Astrocyte (in vitro differentiated cells and primary cell): ENCODE measurements at places on chromosomes 3 and 15. TPM values are rescaled to one million over a fixed set of nuclear protein-coding genes. Genes with fewer than 3 reads are reported as not detected.

- DNase-seq = no peak
- no peak overlapping the region for H3K27ac ChIP-seq
- H3K27me3 ChIP-seq = peaks cover 6% of the 10 kb centered on the region
- H3K4me3 ChIP-seq = no peak overlapping the region
These were observed 23.3 kb upstream of the ERC2 start for GRCh38 chr3:56491566-56491965.

- DNase-seq = no peak
- no peaks in the 10 kb centered on the region for H3K27me3 ChIP-seq
- H3K4me1 ChIP-seq = no peaks in the 10 kb centered on the region
- no peak overlapping the region for H3K4me3 ChIP-seq
- no peak overlapping the region for H3K27ac ChIP-seq
These were observed 16.5 kb downstream of the ZXDC start for GRCh38 chr3:126459111-126459762.

- H3K36me3 ChIP-seq = no peaks in the 10 kb centered on the region
- no peak overlapping the region for H3K4me3 ChIP-seq
- no peak overlapping the region for H3K27ac ChIP-seq
- DNase-seq = no peak
These were observed 108.3 kb upstream of the FRMD4B start for GRCh38 chr3:69494185-69494584.

- H3K4me1 ChIP-seq = no peaks in the 10 kb centered on the region
- H3K27me3 ChIP-seq = no peaks in the 10 kb centered on the region
These were observed 33.2 kb upstream of the IQSEC1 start for GRCh38 chr3:13106308-13107001.

DNA sequence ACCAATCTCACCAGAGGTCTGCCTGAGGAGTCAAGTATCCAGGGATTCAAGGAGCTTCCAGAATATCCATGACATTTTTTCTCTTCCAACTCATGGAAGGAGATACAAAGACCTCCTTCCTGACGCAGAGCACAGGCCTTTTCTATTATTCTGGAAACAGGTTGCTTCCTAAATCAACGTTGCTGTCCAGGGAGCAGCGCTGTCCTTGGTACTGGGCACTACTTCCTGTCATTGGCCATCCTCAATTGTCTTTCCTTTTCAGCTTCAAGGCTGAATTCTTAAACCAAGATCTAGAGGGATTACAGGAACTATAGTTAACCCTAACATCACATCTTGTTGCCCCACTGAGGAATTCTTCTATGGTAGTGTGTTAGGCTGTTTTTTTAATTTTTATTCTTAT lies 50.4 kb upstream of the TBC1D21 start:
- no peak overlapping the region for H3K27ac ChIP-seq
- no peaks in the 10 kb centered on the region for H3K36me3 ChIP-seq
- no peaks in the 10 kb centered on the region for H3K4me1 ChIP-seq
- no peak overlapping the region for H3K4me3 ChIP-seq
- H3K27me3 ChIP-seq = peaks cover 11% of the 10 kb centered on the region
- peak; percentile 17 for DNase-seq

- no peak for DNase-seq
- no peak overlapping the region for H3K4me3 ChIP-seq
- H3K27ac ChIP-seq = no peak overlapping the region
- H3K4me1 ChIP-seq = no peaks in the 10 kb centered on the region
- H3K36me3 ChIP-seq = no peaks in the 10 kb centered on the region
- no peaks in the 10 kb centered on the region for H3K27me3 ChIP-seq
These were observed 35.0 kb upstream of the MGLL start for GRCh38 chr3:127857333-127857732.

DNA sequence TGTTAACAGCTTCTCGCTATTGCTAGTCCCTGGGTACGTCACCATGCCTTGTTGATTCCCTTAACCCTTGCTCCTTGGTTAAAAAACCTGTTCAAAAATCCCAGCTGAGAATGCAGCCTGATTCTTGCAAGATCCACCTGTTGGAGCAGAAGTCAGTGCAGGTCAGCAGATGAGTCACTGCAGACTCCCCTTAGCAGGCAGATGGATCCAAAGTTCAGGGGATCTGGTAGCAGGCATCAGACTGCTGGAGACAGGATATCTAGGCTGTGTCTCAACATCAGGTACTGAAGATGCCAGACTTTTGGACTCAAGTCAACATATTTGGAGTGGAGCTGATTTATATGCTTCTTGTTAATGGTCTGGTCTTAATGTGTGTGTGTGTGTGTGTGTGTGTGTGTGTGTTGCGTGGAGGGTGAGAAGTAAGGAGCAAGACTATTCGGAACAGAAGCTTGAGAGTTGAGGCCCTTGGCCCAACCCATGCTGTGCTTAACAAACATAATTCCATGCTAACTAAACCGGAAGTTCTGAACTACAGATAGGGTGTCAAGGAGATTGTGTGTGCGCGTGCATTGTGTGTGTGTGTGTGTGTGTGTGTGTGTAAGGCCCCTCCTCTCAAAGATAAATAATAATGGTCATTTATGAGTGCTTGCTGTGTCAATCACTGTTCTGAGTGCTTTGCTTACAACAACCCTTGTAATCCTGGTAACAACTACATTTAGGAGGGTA lies 1.0 kb upstream of the C3orf52 start:
- H3K36me3 ChIP-seq = no peaks in the 10 kb centered on the region
- H3K4me1 ChIP-seq = peaks cover 14% of the 10 kb centered on the region
- H3K27me3 ChIP-seq = no peaks in the 10 kb centered on the region
- no peak overlapping the region for H3K4me3 ChIP-seq
- no peak overlapping the region for H3K27ac ChIP-seq

DNA sequence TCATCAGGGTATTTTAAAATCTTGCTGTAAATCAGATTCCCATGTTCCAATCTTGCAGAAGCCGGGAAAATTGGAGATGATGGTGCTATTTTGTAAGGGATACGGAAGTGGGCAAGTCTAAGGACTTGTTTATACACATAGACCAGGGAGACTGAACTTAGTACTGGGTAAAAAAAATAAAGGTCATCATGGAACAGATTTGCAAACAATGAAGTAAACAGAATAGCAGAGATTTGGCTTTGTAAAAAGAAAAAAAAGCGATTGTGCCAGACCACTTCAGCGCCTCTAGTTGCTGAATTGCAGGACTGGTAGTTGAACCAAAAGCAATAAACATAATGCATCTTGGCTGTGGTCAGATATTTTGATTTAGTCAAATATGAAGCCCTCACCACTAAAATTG lies 229.1 kb downstream of the TP63 start:
- DNase-seq = no peak
- no peak overlapping the region for H3K4me3 ChIP-seq
- H3K27me3 ChIP-seq = no peaks in the 10 kb centered on the region
- no peak overlapping the region for H3K27ac ChIP-seq

DNA sequence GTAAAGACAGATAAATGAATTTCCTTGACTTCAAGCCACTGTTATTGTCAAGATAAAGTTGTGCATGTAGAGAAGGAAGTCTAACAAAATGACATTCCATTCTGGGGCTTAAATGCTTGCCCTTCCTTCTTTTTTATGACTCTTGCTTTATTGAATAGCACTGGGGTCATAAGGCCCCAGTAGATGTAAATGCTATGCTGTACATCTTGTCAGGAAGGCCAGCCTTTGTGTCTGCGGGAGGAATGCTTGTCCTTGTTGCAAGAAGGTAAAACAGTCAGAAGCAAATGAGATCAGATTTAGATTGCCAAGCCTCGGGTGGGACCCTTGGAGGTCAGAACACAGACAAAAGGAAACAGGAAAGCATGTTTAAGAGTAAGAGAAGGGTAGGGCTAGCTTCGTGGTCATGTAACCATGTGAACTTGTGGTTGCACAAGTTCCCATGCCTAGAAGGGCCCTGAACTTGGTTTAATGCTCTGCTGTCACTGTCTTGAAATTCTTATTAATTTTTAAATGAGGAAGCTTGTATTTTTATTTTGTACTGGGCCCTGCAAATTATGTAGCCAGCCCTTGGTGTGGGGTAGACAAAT lies 81.5 kb downstream of the PPM1L start:
- no peaks in the 10 kb centered on the region for H3K36me3 ChIP-seq
- H3K27ac ChIP-seq = no peak overlapping the region
- DNase-seq = no peak
- no peaks in the 10 kb centered on the region for H3K27me3 ChIP-seq

DNA sequence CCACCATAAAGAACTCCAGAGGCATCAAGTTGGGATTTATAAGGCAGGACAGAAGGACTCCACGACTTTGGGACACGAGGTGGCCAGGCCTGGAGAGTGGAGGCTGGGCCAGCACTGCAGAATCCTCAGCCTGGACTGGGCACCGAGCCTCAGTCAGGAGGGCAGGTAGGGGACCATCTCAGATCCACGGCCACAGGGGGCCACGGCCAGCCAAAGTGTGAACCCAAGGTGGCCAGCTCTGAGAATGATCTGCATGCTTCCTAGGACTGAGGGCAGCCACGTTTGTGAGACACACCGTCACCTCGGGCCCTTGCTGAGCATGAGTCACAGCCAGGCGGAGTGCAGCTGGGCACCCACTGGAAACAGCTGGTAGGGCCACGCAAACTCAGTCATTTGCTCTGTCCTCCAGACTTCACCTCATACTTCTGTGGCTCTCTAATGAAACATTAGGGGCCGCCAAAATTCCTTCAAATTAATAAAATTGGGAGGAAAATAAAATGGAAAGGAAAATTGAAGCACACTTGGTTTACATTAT lies 65.8 kb downstream of the CTNNB1 start:
- no peaks in the 10 kb centered on the region for H3K27me3 ChIP-seq
- no peak overlapping the region for H3K4me3 ChIP-seq
- peak overlapping the region; percentile 42 for H3K27ac ChIP-seq
- DNase-seq = peak; percentile 67
- H3K4me1 ChIP-seq = peaks cover 27% of the 10 kb centered on the region

GRCh38 chr15:68210409-68210756 lies 5.3 kb upstream of the CALML4 start:
- H3K36me3 ChIP-seq = no peaks in the 10 kb centered on the region
- H3K27ac ChIP-seq = no peak overlapping the region
- H3K4me3 ChIP-seq = no peak overlapping the region
- DNase-seq = no peak
- peaks cover 13% of the 10 kb centered on the region for H3K4me1 ChIP-seq

DNA sequence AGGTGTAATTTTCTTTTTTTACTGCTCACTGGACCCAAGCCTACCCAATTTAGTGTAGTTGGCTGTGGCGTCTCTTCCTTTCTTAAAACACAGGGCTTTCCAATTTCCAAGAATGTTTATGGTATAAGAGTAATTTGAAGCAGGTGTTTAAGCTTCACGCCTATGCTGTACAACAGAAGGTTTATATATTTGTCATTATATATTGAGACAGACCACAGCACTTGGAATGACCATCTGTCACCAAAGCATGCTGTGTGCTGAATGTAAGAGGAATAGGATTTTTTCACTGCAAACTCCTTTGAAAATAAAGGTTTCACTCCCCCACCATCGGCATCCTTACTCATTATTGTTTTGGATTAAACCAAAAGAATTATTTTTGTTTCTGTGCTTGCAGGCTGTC lies 325.7 kb downstream of the OTOL1 start:
- no peaks in the 10 kb centered on the region for H3K36me3 ChIP-seq
- H3K4me1 ChIP-seq = no peaks in the 10 kb centered on the region
- no peaks in the 10 kb centered on the region for H3K27me3 ChIP-seq
- no peak for DNase-seq
- no peak overlapping the region for H3K27ac ChIP-seq

DNA sequence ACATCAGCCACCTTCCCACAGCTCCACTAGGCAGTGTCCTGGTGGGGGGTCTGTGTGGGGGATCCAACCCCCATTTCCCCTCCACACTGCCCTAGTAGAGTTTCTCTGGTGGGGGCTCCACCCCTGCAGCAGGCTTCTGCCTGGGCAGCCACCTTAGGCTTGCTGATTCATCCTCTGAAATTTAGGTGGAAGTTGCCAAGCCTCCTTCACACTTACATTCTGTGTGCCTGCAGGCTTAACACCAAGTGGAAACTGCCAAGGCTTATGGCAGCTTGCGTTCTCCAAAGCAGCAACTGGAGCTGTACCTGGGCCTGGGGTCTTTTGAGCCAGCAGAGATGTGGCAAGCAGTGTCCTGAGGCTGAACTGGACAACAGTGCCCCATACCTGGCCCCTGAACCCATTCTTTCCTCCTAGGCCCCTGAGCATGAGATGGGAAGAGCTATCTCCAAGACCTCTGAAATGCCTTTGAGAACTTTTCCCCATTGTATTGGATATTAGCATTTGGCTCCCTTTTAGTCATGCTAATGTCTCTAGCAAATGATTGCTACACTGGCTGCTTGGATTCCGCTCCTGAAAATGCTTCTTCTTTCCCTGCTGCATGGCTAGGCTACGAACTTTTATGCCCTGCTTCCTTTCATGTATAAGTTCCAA lies 32.5 kb downstream of the CPN2 start:
- DNase-seq = no peak
- peaks cover 28% of the 10 kb centered on the region for H3K4me1 ChIP-seq
- H3K36me3 ChIP-seq = no peaks in the 10 kb centered on the region
- H3K27ac ChIP-seq = no peak overlapping the region
- H3K27me3 ChIP-seq = peaks cover 26% of the 10 kb centered on the region

DNA sequence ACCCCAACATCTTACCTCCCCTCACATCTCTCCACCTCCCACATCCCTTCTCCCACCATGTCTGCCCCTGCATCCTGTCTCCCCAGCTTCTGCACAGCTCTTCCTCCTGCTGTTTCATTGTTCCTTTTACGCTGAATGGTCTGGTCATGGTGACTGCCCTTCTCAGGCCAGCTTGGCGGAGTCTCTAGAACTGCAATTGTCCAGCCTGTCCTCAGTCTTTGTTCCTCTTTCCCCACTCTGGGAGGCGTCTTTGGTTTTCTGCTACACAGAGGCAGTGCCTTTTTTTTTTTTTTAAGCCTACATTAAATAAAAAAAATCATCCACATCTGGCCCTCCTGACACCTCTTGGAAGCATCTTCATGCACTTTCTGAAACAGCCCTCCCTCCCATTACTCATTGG lies 49.1 kb upstream of the SEC22A start:
- no peak overlapping the region for H3K27ac ChIP-seq
- H3K27me3 ChIP-seq = no peaks in the 10 kb centered on the region
- no peak overlapping the region for H3K4me3 ChIP-seq
- H3K36me3 ChIP-seq = peaks cover 13% of the 10 kb centered on the region
- H3K4me1 ChIP-seq = peaks cover 3% of the 10 kb centered on the region

GRCh38 chr15:77975332-77976094 lies 102.0 kb downstream of the TBC1D2B start:
- H3K27me3 ChIP-seq = no peaks in the 10 kb centered on the region
- H3K27ac ChIP-seq = no peak overlapping the region
- no peaks in the 10 kb centered on the region for H3K36me3 ChIP-seq
- H3K4me1 ChIP-seq = no peaks in the 10 kb centered on the region
- DNase-seq = no peak

GRCh38 chr3:63762934-63763550 lies 56.1 kb upstream of the C3orf49 start:
- no peaks in the 10 kb centered on the region for H3K36me3 ChIP-seq
- peaks cover 4% of the 10 kb centered on the region for H3K4me1 ChIP-seq
- no peaks in the 10 kb centered on the region for H3K27me3 ChIP-seq
- DNase-seq = peak; percentile 27
- H3K4me3 ChIP-seq = no peak overlapping the region

TM6SF1 gene
- 1.0 and 2.1 TPM in 2 replicates for total RNA-seq

CCPG1 gene
- total RNA-seq = 56.3 and 63.1 TPM in 2 replicates

MST1R gene
- total RNA-seq = 0.46 and 0.57 TPM in 2 replicates
